Activated T-helper 1 cell treated with Interleukin-2 at 50 U/mL for 16 hours (primary cell): ENCODE measurements at places on chromosomes 5 and 9.

GRCh38 chr9:23587433-23587832, 238.6 kb downstream of the ELAVL2 start:
- no peak for DNase-seq

DNA sequence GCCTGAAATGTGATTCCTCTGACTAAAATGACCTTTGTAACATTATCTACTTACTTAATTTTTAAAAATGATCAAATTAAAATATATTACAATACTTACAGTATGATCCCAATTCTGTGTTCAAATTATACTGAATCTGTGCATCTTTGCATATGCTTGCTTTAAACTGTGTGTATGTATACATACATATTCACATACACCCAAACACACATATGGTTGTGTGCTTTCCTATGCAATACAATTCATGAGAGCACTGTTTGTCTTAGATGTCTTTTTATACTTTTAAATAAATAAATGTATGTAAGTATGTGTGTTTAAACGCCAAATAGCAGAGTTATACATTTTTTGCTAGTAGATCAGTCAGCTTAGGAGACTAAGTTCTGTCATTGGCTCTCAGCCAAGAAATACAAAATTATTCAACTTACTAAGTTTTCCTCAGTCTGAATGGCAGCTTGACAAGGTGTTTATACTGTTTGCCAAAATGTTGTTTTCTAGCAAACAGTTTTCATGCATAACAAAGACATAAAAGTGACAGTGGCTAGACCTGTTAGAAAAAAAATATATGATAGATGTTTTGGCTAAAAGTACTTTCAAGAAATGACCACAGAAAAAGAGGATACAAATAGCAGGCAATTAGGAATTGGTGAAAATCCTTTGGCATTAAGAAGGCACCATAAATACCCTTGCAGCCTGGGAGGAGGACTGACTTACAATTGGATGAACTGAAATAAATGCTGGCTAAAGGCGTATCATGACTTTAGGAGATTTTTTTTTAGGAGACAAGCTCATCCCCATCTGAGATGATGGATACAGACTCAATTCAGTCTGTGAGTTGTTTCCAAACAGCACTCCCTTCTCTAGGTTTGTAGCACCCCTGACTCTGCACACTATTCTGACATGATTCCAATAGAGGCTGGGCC, 7.9 kb downstream of the TICAM2 start:
- DNase-seq: no peak

- no peak for DNase-seq
Observed at GRCh38 chr5:67971971-67972821, 243.4 kb upstream of the PIK3R1 start.

DNA sequence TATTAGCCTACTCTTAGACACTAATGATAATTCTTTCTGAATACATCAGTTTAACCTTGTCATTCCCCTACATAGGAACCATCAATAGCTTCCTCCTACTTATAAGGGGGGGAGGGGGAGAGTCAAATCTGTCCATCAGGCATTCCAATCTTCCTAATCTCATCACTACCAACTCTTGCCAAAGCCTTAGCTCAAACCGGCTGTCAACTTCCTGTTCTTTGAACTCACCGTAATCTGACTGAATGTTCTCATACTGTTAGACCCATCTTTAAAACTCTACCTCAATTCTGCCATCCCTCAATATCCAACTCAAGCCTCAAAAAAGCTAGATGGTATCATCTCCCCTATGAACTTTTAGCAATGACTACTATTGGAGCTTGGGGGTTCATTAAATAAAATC, 41.9 kb upstream of the RNF38 start:
- DNase-seq: no peak

DNA sequence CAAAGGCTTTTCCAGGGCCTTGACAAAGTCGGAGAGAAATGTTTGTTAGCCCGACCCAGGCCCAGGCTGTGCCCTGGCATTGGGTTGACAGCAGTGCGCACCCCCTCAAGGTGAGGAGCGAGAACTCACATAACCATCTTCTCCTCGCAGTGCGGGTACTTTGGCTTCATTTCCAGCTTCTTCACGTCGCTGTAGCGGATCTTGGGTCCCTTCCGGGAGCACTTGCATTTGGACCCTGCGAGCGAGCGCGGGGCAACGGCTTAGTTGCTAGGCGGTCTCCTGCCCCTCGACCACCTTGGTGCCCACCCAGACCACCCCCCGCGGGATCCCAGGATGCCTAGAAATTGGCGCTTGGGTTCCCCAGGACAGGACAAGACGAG, 496 bp downstream of the CXCL14 start:
- DNase-seq: no peak
